Activated CD8-positive, alpha-beta memory T cell treated with anti-CD3 and anti-CD28 coated beads, Interleukin-2, amount 50 U/mL, for 48 hours (primary cell): ENCODE measurements at places on chromosomes 3 and 15.
A peak's percentile ranks its signal among the peaks of the same experiment; 100 is the strongest.

GRCh38 chr3:186432189-186432588 is 70.2 kb upstream of the DGKG start:
- no peak for DNase-seq

DNA sequence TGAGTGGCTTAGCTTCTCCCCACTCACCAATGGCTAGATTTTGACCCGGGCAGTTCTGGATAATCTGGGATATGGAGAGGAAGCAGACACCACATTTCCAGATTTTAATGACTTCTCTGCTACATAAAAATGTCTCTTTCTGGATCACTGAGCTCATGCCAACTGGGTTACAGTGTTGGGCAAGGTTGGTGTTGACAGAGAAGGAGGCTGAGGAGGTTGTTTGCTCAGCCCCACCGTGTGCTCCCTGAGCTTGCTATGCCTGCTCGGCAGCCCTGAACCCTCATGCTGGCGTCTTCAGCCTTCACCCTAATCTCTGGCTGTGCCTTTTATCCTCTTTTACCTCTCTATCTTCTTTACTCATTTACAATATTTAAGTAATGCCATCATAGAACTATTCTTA is 53.0 kb upstream of the KPNA4 start:
- no peak for DNase-seq

GRCh38 chr3:13260259-13261103 is 159.6 kb downstream of the NUP210 start:
- no peak for DNase-seq

DNA sequence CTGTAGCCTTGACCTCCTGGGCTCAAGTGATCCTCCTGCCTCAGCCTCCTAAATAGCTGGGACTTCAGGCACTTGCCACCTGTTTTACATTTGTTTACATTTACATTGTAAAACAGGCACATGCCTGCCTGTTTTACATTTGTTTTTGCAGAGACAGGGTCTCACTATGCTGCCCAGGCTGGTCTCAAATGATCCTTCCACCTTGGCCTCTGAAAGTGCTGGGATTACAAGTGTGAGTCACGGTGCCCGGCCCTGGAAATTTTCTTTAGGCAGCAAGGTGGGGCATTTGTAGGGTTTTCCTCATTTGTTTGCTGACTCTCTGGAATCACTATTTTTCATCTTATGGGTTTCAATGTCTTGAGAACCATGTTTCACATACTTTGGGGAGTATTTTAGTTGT is 25.0 kb downstream of the PIF1 start:
- DNase-seq, result no peak

DNA sequence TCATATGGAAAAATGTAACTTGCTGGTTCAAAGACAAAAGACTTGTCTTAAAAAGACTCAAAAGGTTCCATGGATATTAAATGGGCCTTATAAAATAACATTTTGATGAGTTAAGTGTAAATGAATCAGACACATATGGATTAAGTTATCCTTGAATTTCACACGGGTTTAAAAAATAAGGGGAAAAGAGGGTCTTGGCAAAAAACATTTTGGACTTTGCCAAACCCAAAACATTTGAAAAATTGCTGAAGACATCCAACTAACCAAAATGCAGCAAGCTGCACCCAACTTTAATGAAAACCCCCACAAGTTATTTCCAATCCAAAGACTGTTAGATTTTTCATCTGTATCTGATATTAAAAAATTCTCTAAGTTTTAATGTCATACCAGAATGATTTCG is 200.7 kb downstream of the MEIS2 start:
- no peak for DNase-seq

- no peak for DNase-seq
Measured at GRCh38 chr3:81063896-81064295, 697.5 kb downstream of the GBE1 start.

DNA sequence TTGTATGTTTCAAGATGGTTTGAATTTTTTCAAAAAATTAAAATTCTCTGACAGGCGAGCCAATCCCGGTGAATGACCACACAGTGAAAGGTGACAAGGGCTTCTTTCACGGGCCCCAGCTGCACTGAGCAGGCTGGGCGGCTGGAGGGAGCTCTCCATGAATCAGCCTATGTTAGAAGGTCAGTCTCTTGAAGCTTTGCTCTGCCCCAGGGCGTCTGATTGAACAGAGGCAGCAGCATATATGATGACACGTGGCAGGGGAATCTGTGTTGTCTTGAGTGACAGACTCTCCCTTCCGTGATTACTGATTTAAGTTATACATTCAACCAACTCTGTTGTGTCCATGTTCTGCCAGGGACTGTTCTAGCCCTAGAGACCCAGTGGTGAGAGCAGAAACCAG is 51.5 kb downstream of the ISG20 start:
- DNase-seq, result no peak

DNA sequence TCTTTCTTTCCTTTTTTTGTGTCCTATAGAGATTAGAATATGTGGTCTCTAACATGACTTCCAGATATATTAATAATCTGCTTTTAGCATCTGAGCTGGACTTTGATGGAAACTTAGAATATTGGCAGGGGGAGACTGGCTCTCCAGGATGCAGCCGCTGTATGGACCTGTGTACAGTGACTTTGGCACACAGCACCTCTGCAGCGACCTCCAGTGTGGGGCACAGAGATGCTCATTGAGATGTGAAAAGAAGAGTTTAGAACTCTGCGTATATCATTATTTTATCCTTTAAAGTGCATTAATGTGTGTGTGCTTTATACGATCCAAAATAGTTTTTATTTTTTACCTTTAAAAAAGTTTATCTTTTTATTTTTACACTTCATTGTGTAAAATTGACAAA is 18.3 kb downstream of the CFAP161 start:
- no peak for DNase-seq

DNA sequence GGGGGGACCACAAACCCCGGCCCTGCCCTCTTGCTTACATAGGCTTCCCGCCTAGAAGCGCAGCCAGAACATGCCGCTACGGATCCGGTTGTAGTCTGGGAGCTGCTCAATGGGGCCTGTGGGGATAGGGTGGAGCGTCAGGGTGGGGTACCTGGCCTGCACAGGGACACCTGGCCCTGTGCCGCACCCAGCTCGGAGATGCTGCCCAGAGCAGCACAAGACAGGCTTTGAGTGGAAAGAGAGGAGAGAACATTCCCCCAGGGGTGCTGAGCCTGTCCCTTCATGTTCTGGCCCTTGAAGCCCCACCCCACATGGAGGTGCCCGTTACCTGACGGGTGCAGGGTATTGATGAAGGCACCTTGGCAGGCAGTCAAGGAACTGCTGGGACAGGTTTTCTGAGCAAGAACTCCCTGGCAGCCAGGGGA is 4.0 kb upstream of the COL7A1 start:
- no peak for DNase-seq

DNA sequence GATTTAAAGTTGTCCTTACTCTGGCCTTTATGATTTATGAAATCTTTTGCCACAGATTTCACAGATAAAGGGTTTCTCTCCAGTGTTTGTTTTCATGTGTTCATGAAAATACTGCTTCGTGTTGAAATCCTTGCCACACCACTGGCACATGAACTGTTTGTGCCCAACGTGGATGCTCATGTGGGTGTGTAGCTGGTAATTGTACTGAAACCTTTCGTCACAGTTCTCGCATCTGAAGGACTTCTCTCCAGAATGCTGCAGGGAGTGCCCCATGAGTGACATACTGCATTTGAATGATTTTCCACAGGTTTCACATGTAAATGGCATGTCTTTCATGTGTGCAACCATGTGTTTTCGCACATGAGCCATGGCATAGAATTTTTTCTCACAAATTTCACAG is 111.9 kb downstream of the DOCK3 start:
- DNase-seq, result no peak

DNA sequence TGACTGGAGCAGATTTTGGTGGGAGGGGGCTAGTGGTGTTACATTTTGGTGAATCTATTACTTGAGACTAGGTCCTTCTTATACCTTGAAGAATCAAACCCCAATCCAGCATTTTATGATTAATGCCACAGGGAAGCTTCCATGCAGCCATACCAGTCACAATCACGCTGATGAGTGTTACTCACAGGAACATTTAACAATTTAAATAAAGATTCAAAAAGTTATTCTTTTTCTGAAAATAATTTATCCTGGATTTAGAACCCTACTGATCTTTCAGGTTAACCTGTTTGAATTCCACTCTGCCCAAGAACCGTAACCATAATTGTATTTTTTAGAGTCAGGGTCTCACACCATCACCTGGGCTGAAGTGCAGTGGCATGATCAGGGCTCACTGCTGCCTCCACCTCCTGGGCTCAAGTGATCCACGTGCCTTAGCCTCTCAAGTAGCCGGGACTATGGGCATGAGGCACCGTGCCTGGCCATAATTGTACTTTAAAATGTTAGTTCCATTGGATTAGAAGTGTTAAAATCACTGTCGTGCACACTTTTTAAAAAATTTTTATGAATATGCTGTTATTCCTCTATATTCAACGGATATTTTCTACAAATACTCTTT is 929 bp upstream of the MTMR10 start:
- DNase-seq, result no peak

DNA sequence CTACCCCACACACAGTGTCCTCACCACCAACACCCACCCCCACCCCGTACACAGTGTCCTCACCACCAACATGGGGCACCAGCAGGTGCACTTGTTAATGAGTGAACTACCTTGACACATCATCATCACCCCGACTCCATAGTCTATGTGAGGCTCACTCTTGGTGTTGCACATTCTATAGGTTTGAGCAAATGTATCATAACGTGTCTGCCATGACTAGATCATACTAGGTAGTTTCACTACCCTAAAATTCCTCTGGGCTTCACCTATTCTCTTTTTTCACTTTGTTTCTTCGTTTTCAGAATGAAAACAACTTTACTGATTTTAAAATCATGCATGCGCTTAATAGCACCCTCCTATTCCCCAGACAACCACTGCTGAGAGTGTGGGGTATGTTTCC is 102.6 kb upstream of the SLC6A6 start:
- no peak for DNase-seq

- no peak for DNase-seq
Measured at GRCh38 chr15:34673241-34673640, 81.6 kb downstream of the GJD2 start.

GRCh38 chr3:148582126-148582525 is 115.6 kb upstream of the AGTR1 start:
- no peak for DNase-seq

GRCh38 chr15:56957812-56958406 is 39.5 kb downstream of the TCF12 start:
- no peak for DNase-seq

GRCh38 chr15:81133782-81134461 is at the start of gene CFAP161:
Gene CFAP161 (plus strand): TSS chr15:81134270. CDS start chr15:81134330, 60 bp downstream.
- peak; percentile 78 for DNase-seq
